Smooth muscle cell of the brain vasculature (primary cell): ENCODE measurements at places on chromosomes 3 and 15.

- no peak for DNase-seq
Observed at GRCh38 chr3:162945626-162946025, 1449.0 kb downstream of the OTOL1 start.

- no peak for DNase-seq
Observed at GRCh38 chr15:71355268-71355667, 240.0 kb downstream of the THSD4 start.

DNA sequence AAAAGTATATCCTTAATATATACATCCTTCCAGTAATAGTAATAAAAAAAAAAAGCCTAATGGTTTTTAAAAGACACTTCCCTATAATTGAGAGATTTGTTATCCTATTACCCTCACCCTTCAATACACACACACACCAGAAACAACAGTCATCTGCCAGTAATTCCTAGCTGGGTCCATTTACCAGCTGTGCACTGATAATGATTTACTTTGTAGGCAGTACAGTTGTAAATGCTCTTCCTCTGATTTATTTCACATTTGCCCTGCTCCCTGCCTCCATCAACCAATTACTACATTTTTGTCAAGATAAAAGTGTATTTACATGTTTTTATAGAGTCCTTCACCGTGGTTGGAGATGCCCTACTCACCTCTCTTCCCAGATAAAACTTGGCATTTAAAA is 12.4 kb downstream of the TPM1 start:
- no peak for DNase-seq

- peak; percentile 79 for DNase-seq
Observed at GRCh38 chr3:70849911-70850699, 537.7 kb upstream of the MDFIC2 start.

DNA sequence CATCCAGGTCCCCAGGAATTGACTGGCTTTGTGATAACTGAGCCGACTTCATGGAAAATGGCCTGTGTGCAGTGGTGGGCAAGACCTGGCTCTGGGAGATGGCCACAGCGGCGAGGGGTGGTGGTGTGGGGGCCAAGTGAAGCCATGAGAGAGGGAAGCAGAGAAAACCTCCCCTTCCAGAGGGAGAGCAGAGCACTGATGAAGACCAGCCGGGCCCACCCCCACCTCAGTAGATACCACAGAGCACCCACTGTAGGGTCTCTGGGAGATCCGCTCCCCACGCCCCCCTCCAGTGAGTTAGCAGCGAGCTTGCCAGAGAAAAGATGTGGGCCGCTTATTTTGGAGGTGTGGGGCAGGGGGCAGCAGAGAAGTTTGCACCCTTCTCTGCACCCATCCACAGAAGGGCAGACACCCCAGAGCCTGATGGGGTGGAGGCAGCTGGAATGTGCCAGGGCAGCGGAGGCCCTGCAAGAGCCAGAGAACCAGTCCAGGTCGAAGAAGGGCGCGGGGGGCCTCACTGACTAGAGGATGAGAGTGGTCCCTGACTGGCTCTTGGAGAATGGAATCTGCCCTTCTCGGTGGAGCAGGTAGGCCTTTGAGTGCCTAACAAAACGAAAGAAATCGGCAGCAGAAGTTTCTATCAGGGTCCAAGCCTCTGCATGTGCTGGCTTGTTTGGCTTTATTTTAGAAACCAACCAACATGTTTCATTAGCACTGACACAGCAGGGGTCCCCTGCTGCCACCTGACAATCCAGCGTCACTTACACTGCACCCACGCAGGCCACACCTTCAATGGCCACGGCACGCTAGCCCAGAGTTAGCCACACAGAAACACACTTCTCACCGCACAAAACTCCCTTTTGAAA is 28.3 kb downstream of the MELTF start:
- DNase-seq: no peak

- DNase-seq: peak; percentile 57
Observed at GRCh38 chr15:31024330-31024729, 32.9 kb upstream of the MTMR10 start.

DNA sequence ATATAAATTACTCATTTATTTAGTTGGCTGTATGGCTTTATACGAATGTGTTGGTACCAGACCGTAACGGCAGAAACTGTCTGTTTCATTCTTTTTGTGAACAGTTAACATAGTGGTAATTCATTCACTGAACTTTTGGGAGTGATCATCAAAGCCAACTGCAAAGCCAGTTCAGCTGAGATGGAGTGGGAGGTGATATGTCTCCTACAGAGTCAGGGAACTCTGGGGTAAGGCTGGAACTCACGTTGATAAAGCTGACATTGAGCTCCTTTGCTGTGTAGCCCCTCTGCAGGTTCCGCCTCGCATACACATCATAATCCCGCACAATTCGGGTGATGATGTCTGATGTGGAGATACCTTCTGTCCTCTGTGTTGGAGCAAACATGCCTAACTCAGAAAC is 25.4 kb downstream of the SLC51A start:
- no peak for DNase-seq

DNA sequence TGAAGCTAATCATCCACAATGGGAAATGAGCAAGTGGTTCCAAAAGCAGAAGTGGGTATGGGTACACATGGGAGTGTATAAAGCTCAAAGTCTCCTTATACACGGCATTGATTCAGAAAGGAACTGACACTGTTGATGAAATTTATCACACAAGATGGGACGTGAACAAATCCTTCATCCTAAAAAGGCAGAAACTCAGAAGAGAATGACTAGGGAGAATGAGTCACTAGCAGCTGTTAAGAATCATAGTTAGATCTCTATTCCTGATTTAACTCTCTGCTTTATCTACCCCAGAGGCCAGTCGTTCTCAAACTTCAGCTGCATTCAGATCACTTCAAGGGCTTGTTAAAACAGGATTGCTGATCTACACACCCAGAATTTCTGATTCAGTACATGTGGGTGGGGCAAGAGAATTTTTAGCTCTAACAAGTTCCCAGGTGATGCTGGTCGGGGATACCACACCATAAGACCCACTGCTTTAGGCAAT is 97.7 kb upstream of the PHLDB2 start:
- DNase-seq: peak; percentile 32

DNA sequence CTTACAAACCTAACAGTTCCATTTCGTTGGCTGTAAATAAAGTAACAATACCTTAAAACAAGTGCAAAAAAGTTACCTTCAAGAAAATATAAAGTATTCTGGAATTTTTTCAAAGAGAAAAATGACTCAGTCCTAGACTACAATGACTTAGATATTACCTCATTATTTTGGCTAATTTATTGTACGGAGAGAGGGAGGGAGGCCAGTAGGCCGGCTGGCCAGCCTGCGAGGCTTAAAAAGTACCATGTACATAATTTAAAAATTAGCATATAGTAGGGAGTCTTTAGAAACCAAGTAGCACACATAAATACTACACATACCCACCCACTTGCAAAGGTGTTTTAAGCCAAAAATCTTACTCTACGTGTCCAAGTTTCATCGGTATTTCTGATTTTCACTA is 41.9 kb upstream of the MAP4 start:
- DNase-seq: no peak

- DNase-seq: no peak
Observed at GRCh38 chr3:148903941-148904340, 38.8 kb downstream of the CPA3 start.

GRCh38 chr3:186200726-186201125 is 91.8 kb upstream of the ETV5 start:
- no peak for DNase-seq

GRCh38 chr15:73436613-73437012 is 6.4 kb upstream of the REC114 start:
- DNase-seq: no peak

DNA sequence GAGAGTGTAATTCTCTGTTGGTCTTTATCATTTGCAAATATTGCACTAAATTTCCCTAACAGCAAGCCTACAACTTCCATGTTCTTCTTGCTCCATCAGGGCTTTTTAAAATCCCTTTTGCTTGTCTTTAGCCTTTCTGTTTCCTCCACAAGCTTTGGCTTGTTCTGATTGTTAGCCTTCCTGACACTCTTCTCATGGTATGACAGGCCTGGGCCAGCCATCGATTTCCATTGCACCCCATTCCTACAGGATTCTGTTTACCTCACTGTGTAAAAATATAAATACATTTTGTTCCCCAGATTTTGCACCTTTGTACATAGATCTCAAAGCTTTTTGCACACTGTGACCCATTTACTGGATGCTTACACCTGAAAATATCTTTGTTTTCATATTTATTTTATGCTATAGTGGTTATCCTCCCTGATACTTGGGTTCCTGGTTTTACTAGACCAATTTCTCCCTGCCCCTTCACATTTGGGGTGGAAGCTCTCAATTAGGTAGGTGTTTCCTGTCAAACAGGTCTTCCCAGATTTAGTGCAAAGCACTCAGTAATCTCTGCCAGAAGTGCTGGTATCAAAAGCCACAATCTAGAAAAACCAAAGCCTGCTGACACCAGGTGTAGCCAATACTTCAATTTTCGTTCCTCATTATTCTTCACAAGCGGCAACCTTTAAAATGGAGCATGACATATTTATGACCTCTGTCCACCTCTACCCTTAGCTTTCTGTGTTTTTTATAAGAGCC is 57.9 kb upstream of the PPP2R3A start:
- no peak for DNase-seq

- DNase-seq: no peak
Observed at GRCh38 chr15:89554247-89554646, 21.0 kb upstream of the TICRR start.

DNA sequence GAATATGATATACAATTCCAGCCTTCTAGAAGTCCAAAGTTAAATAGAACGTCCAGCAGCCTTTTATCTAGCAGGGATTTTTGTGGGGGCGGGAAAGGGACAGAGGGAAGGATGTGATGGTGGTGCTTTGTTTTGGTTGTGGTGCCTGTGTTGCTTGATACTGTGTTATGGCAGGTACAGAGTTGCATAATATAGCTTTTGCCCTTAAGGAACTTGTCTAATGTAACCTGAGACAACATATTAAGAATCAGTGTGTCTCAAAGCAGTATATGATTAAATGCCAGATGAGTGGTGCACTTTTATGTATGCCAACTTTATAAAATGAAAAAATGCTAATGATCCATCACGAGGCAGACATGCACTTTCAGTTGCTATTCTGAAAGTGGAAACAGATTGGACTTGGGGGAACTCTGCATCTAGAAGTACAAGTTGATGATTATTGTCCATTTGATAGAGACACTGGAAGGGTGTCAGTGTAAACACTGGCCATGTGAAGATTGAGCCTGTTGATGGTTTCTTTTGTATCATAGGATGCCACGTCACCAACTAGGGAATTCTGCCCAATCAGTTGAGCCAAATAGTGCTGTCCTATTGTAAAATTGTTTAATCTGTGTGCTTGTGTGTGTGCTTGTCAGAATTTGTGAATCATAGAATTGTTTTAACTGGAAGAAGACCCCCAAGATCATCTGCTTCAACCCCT is 23.0 kb downstream of the NEO1 start:
- DNase-seq: no peak

GRCh38 chr15:40161693-40162391 is 973 bp downstream of the BUB1B start:
- DNase-seq: no peak

DNA sequence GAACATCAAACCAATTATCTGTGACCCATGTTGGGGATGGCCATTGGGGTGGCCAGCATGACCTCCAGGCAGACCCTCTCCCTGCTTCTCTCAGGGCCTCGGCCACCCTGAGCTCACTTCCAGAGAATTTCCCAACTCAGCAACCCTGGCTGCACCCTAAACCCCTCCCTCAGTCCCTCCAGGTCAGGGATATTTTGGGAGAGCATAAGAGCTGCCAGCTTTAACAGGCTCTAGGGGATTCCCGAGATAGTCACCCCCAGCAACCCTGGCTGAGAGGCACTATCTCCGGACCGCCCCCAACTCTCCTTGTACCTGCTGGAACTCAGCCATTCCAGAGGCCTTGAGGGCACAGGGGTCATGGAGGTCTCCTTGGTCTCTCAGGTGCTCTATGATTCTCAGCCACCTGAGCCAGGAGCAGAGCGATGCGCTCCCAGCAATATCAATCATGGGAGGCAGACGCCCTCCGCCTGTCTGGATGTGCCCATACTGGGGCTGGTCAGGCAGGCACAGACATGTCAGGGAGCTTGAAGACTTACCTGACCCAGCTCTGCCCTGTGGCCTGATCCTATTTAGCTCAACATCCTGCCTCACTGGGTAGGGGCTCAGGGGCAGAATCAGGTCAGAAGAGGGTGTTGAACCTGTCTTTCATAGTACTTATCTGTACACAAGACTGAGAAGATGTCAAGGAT is 34.9 kb upstream of the CILP start:
- DNase-seq: no peak
